ENCODE measurements at places on chromosomes 13 and 19.

DNA sequence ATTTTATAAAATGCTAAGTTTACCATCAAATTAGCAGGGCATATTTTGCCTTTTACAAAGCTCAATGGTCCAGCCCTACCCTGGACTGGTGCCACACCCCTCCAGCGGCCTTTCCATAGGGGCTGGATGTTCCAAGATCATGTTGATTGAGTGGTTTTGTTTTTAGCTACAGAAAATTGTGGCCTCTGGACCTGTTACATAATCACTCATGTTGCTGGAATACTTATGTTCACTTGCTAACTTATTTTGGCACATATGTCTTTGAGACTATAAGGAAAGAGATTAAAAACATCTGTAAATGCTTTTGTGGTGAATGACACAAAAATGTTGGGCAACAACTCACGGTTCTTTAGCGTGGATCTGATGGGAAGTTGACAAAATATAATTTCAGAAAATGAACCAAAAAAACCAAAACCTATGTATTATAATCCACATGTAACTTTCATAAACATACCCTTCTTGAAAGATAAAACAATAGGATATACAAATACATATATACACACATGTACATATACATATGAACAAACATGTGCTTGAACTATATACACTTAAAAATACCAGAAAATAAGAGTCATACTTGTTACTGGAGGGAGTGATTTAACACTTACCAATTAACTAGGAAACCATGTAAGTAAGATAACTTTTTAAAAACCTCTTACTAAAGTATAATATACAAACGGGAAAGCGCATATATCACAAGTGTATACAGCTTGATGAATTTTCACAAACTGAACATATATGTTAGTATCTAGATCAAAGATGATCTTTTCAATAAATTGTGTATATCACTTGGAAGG, 46.6 kb upstream of the SLC15A1 start:
- no peak for DNase-seq

DNA sequence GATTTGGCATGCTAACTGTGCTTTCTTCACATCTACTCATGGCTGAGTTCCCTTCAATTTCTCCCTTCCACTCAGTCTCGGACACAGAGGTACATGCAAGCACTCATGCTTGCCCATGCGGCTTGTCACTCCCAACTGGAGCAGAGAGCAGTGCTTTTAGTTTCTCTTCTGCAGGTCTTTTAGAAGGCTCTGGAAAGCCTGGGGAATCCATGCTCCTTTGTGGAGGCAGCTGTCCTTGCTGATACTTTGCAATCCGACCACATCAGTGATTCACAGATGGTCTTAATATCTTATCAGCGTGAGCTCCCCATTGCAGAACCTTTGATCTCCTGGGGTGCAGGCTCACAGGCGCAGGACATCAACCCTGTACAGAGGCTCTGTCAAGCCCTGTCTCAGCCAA, 203.9 kb downstream of the COL4A1 start:
- DNase-seq = no peak

DNA sequence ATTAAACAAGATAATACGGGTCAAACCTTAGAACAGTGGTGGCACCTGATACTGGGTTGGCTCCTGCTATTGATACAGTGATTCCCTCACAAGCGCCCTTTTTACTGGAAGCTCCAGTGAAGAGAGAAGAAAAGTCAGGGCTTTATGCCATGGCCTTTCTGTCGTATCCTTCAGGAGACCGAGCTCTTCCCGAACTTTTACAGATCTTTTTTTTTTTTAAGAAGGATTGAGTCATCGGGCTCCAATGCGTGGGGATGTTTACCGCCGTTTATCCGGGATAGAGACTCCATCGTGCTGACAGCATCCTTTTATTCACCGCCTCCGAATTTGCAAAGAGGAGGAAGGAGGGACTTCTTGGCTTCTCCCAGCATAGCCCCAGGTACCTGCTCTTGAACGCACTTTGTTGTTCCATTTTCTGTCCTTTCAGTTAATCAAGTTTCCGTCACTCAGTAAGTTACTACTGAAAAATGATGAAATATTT, 574 bp downstream of the ZNF227 start:
- no peak for DNase-seq

DNA sequence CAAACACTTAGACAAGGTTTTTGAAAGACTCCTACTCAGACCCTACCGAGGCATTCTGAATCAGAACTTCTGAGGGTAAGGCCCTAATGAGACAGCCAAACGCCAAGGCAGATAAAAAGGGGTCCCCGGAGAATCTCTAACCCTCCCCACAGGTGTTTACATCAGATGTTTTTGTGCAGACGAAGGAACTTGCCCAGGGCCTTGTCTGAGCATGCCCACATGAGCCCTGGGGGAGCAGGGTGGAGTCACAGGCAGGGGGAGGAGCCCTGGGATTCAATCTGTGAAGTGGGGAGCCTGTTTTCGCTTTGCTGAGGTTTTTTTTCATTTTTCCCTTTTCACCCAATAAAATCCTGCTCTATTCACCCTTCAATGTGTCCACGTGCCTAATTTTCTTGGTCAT, 61.6 kb upstream of the MED4 start:
- no peak for DNase-seq

DNA sequence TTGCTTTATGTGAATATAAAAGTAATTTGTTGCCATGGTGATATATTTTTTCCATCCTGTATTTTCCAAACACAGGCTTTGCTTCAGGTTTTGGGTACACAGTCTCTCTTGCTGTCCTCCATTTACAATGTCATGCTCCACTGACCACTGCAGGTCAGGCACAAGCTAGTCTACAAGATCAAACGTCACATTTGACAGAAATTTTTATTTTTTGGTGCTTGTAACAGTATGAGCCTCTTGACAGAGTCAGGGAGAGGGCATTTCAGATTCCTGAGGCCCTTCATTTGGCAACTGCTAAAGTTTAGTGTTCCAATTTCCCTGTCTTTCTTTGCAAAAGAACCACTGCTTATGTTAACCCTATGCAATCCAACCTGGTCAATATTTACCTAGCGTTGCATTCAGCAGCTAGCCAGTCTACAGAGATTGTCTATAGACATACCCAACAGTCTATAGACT, 175.0 kb downstream of the RFC3 start:
- DNase-seq = no peak

- DNase-seq = no peak
Measured at GRCh38 chr19:7917267-7918061, 2.7 kb upstream of the SNAPC2 start.

Measured in breast epithelium (tissue), 4 donors.